ENCODE measurements at places on chromosomes 3 and 15. TPM values are rescaled to one million over a fixed set of nuclear protein-coding genes. Genes with fewer than 3 reads are reported as not detected.

DNA sequence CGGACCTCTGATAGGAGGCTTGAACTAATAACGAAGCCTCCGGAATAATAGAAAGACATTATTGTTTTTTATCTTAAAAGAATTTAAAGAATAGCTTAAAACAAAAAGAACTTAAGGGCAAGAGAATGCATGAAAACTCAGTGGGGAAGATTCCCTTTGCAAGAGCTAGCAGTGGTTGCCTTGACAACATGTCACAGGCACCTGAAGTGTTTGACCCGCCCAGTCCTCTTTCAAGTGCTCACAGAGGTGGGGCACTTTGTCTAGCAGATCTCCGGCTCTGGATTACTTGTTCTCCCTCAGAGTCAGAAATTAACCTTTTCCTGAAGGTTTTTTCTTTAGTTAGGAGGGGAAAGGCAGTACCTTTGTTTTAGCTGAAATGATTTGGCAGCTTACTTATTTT, 37.8 kb downstream of the LARS2 start:
- DNase-seq: no peak

DNA sequence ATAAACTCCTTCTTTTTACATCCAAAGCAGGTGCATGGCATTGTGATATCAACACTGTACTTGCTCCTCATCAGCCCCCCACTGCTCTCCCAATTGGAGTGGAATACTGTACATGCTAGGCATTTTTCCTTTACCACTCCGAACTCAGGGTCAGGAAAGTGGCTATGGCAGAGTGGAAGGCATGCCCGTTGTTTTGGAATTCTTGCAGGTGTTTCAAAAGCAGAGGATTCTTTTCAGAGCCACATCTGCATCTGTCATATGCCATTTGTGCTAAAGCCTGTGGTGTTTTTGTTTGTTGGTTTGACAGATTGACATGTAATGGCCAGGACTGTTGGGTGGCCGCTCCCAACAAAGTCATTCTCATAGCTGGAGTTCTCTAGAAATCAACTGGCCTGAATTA, 41.7 kb downstream of the SOX2 start:
- DNase-seq: no peak

DNA sequence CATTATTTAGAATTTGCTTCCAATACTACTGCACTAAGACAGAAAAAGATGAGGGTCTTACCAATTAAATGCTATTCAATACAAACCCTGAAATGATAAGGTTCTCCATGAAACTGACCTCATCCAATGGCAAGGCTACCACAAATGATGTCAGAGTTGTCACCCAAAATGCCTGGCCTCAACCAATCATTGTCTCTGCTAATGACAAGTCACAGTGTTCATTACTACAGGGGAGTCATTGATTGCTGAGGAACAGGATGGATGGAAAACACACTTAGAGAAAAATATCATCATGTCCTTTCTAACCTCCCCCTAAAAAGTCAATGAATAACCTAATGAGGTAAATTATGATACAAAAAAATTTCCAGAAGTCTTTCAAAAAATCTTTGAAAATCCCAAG, 91.0 kb downstream of the FOXP1 start:
- no peak for DNase-seq

- DNase-seq: no peak
Observed at GRCh38 chr15:40543631-40544294, 21.1 kb downstream of the CCDC32 start.

DNA sequence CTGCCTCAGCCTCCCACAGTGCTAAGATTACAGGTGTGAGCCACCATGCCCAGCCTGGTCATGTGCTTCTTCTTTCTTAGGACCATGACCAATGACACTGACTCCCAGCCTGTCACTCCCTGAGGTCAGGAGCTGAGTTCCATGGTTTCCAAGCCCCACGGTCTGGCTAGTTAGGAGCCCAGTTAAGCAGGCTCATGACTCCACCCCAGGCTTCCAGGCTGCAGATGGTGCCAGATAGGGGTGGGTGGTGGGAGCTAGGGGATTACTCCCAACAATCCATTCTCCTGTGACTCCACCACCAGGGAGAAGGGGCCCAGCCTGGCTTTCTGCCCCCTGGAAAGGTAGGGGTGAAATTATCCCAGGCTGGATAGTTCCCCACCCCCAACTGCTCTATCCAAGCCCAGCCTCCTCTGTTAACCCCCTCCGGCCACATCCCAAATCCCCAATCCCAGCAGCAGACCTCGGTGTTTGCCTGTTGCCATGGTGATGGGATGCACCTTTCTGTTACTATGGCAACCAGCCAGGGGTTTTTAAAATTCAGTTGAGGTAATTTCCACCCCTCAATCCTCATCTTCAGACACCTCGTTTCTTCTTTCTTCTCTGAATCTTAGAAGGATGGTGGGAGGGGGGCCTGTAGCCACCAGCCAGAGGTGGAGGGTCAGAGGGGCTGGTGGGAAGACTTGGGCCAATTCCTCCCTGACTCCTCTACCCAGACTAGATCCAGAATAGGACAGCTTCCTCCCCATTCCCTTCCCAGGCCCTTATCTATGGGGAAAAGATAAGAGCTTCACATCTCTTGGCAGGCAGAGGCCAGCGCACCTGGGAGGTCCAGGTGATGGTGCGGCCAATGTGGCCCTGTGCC, 22.5 kb upstream of the SEMA3F start:
- no peak for DNase-seq

GRCh38 chr15:70586241-70586640, 177.1 kb downstream of the UACA start:
- no peak for DNase-seq

DNA sequence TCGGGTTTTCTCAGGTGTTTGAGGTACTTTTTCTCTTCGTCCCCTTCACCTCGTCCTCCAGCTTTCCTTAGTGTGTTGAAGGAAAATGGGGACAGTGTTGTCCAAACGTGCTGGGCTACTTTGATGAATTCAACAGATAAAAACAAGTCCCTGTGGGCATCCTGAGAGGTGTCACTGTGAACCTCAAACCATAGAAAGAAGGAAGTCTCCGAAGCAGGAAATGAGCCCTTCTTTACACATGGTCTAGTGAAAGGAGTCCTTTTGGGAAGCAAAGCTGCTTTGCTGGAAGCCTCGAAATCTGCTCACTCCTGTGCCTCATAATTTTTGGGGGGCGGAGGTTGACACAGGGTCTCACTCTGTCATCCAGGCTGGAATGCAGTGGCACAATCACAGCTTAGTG, 10.6 kb downstream of the IL17RB start:
- no peak for DNase-seq

DNA sequence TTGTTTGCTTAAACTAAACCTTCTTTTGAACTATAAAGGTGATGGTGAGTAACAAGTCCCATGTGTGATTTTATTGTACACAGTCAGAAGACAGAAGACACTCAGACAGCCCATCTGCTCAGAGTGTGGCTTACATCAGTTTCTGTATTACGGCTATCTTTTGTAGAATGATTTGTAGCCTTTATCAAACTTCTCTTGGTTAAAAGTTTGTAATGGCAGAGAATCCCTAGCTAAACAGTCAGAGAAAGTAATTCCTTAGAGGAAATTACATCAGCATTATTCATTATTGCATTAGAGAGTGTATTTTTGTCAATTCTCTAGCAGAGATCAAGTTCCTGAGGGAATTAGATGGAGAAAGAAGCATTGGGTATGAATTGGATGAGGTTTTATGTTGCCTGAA, 500.8 kb downstream of the CNTN4 start:
- DNase-seq: no peak

GRCh38 chr15:77674327-77674726, 41.6 kb upstream of the LINGO1 start:
- DNase-seq: no peak

DNA sequence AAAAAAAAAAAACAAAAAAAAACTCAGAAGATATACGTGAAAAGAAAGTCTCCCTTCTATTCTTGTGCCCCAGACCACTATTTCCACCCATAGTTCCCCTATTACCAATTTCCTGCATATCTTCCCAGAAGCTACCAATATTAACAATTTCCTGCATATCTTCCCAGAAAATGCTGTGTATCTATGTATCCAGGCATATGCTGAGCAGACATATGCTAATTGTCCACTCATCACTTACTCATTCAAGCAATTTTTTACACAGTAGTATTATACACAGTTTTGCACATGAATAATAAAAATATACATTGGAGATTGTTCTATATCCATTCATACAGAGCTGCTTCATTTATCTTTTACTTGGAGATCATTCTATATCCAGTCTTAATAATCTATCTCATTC, 12.6 kb upstream of the SLMAP start:
- DNase-seq: no peak

The PRRT3 gene
- total RNA-seq: 1.1 TPM

- no peak for DNase-seq
Observed at GRCh38 chr3:112514527-112515128, 15.4 kb upstream of the BTLA start.

The CLRN1 gene
- total RNA-seq: not detected

GRCh38 chr3:186152889-186153292, 44.0 kb upstream of the ETV5 start:
- DNase-seq: no peak

The ALDH1A3 gene
- total RNA-seq: 143 TPM

- DNase-seq: no peak
Observed at GRCh38 chr3:188446766-188447165, 292.8 kb downstream of the LPP start.

- no peak for DNase-seq
Observed at GRCh38 chr3:52831500-52832301, 1.2 kb upstream of the ITIH4 start.

- no peak for DNase-seq
Observed at GRCh38 chr3:108117241-108117775, 26.5 kb upstream of the CD47 start.

The NCKIPSD gene
- total RNA-seq: 26.8 TPM

The FOXB1 gene
- 0.64 TPM for total RNA-seq

The COPG1 gene
- 225 TPM for total RNA-seq

The CHST13 gene
- 0.64 TPM for total RNA-seq

- DNase-seq: peak; percentile 38
Observed at GRCh38 chr3:23004971-23005370, 198.2 kb upstream of the UBE2E2 start.

The ITIH3 gene
- total RNA-seq: 0.67 TPM

The MYH15 gene
- 1.2 TPM for total RNA-seq

The TTC21A gene
- total RNA-seq: 7.7 TPM

DNA sequence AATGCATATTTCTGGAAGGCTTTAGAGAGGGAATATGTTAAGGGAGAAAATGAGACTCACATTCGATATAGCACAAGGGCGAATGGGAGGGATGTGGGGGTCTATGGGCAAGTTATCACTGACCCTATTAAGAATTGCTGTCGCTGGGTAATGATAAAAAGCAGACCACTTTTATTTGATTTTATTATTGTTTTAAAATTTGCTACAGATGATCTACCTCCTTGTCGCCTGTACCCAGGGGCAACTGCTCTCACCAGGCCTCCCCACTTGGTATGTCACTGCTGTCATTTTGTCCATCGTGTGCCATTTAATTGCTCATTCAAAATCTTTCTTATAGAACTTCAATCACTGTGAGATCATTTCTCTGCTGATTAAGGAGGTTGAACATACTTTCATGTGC, 153.8 kb downstream of the OPA1 start:
- DNase-seq: no peak

DNA sequence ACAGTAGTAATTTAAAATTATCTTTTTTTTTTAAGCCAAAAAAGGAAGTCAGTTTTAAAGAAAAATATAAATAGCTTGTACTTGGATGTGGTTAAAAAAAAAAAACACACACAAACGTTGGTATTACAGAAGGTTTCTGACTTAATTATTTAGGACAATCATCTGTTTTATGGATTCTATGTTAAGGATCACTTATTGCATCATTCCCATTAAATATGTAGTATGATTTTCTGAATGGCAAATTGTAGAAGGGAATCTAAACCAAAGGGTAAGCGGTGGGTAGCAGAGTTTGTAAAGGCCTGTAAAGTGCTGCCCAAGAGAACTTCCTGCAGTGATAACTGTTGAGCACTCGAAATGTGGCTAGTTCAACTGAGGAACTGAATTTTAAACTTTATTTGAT, 8.0 kb downstream of the SENP2 start:
- DNase-seq: no peak
